ENCODE measurements at places on chromosomes 7 and 10.

- DNase-seq: no peak
Measured at GRCh38 chr10:122282909-122283308, 11.8 kb downstream of the BTBD16 start.

DNA sequence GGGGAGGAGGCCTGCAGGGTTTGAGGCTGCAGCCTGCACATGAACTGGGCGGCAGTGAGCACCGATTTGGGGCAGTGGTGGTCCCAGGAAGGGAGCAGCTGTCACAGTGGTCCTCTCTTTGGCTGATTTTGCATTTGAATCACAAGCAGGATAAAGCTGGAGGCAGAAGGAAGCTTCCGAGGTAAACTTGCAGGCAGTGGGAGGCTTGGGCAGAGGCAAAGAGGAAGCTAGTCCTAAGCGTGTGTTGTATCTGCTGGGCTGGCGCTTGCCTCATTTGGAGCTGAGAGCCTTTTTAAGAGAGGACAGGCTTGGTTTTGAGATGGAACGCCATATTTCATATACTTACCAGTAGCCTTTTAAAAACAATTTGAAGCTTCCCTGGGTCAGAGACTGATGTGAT, 177.2 kb upstream of the PODXL start:
- no peak for DNase-seq

DNA sequence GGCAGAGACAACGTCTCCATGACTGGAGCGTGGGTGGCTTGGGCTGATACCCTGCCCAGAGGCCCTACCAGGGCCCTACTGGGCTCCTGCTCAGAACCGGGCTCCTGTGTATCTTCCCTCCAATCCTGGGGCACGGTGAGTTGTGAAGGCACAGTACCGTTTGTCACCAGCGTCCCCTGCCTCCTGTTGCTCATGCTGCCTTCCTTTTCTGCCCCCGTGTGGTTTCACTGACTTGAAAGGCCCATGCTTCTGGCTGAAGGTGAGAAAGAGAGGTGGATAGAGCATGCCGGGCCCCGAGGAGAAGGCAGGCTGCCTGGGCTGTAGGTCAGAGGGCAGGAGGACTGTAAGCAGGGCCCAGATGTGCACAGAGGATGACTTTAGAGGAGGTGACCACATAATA, 9.1 kb upstream of the DMBT1 start:
- DNase-seq: no peak

GRCh38 chr7:111159426-111159825, 68.5 kb downstream of the LRRN3 start:
- no peak for DNase-seq

Data from GDM1 (cell line).